ENCODE measurements at places on chromosomes 12 and 14. TPM values are rescaled to one million over a fixed set of nuclear protein-coding genes. Genes with fewer than 3 reads are reported as not detected.

Gene PPFIBP1
- 4.7 TPM for polyA plus RNA-seq

Gene CLEC9A
- not detected for polyA plus RNA-seq

Gene ATL1
- 1.0 TPM for polyA plus RNA-seq

Gene SDS
- polyA plus RNA-seq, result not detected

Gene TPPP2
- not detected for polyA plus RNA-seq

Gene NPFF
- polyA plus RNA-seq, result not detected

GRCh38 chr14:105026033-105026785, 5.3 kb upstream of the CDCA4 start:
- H3K4me3 ChIP-seq, result no peak overlapping the region
- peaks cover 21% of the 10 kb centered on the region for H3K4me1 ChIP-seq
- peak overlapping the region; percentile 84 for H3K27ac ChIP-seq
- DNase-seq, result peak; percentile 81

- DNase-seq, result no peak
- H3K36me3 ChIP-seq, result no peaks in the 10 kb centered on the region
- no peaks in the 10 kb centered on the region for H3K4me1 ChIP-seq
Observed at GRCh38 chr12:4402996-4403395, 23.5 kb upstream of the FGF23 start.

DNA sequence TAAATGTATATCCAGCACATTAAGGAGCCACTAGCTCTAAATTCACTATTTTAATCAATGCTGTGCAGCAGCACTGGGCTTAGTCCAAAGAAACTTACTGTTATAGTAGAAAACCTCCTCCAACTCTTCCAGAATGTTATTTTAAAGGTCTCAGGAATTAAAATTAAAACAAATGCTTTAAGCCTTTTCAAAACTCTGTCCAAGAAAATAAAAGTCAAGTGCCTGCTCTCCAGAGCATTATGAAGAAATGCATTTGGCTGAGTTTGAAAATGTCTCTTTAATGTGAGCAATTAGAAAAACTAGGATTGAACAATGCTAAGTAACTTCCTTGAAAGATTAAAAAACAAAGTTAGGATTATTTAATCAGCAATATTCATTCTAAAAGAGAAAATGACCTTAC, 322.4 kb upstream of the DCN start:
- H3K4me3 ChIP-seq, result no peak overlapping the region
- no peaks in the 10 kb centered on the region for H3K36me3 ChIP-seq
- DNase-seq, result no peak
- H3K27me3 ChIP-seq, result no peaks in the 10 kb centered on the region
- H3K27ac ChIP-seq, result no peak overlapping the region
- H3K4me1 ChIP-seq, result no peaks in the 10 kb centered on the region

GRCh38 chr14:68616221-68616902, 176.5 kb downstream of the ZFP36L1 start:
- no peak overlapping the region for H3K27ac ChIP-seq
- no peaks in the 10 kb centered on the region for H3K27me3 ChIP-seq
- H3K4me3 ChIP-seq, result no peak overlapping the region
- DNase-seq, result no peak

DNA sequence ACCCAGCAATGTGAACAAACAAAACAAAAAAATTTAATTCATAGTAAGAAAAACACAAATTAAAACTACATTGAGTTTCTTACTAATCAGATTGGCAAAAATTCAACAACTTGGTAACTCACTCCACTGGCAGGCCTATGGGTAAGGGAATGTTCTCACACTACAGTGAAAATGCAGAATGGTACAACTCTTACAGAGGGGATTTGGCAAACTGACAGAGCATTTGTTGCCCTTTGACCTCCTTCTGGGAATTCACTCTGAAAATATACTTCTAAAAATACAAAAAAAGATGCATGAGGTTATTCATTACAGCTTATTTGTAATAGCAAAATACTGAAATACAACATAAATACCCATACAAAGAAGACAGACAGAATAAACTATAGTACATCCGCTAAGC, 32.8 kb downstream of the ABCD2 start:
- H3K36me3 ChIP-seq, result no peaks in the 10 kb centered on the region
- DNase-seq, result no peak
- no peaks in the 10 kb centered on the region for H3K27me3 ChIP-seq
- no peak overlapping the region for H3K4me3 ChIP-seq

DNA sequence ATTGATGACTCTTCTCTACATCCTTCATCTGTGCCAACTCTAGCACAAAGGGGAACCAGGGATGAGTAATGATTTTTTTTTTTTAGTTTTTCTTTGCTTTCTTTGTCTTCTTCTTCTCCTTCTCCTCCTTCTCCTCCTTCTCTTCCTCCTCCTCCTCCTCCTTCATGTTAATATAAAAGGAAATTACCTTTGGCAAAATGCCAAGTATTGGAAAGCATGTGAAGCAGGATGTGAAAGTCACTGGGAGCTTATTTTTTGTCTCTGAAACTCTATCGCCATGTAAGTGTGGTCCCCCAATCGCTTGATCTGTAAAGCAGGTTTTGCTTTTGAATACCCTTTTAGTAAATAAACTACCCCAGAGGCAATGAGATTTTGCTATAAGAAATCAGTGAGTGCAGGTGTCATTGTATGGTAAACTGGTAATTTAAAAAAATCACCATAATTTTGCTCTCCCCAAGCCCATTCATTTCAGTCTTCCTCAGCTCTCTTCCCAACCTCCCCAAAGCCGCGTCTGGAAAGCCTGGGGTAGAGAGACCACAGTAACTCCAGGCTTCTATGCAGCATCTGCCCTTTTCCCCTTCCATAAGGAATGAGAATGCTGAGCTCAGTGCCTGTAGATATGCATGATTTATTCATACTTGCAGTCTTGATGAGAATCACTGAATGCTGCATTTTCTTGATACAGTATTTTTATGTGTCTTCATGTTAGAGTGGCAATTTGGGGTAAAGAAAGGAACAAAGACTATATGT, 388.7 kb downstream of the TMEM117 start:
- H3K4me1 ChIP-seq, result no peaks in the 10 kb centered on the region
- no peak overlapping the region for H3K27ac ChIP-seq
- H3K36me3 ChIP-seq, result no peaks in the 10 kb centered on the region
- no peak overlapping the region for H3K4me3 ChIP-seq

- no peak overlapping the region for H3K4me3 ChIP-seq
- H3K27ac ChIP-seq, result no peak overlapping the region
- no peaks in the 10 kb centered on the region for H3K36me3 ChIP-seq
- DNase-seq, result no peak
- no peaks in the 10 kb centered on the region for H3K27me3 ChIP-seq
Observed at GRCh38 chr12:93762059-93762719, 85.0 kb downstream of the CRADD start.

DNA sequence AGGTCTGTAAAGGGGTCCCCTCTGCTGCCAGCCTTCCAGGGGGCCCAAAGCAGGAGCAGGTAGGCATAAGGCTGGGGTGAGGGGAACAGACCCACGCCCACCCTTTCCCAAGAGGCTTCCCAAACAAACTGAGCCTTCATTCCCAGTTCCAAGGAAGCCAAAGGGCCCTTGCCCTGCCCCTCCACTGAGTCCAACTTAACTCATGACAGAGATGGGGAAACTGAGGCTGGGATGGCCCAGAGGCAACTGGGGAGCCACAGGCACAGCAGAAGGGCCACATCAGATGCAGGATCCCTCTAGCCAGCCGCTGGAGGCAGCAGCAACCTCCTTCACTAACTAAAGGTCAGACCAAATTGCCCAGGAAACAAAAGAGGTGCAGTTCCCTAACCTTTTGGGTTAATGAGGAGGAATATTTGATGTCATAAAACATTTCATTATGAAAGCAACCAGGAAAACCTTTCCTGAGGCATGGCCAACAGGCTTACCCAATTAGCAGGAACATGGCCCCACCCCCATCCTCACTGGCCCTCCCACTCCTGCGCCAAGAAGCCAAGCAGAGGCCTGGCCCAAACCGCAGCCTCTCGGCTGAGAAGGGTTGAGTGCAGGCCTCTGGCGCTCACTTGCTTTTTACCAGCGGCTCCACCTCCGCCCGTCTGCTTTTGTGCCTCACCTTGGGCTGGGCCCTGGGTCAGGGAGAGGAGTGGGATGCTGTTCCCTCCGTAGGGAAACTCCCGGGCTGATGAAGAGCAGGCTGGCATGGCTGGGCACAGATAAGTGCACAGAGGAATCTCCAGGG, 293.5 kb upstream of the RTL1 start:
- no peak overlapping the region for H3K4me3 ChIP-seq
- no peaks in the 10 kb centered on the region for H3K4me1 ChIP-seq

- no peaks in the 10 kb centered on the region for H3K36me3 ChIP-seq
- H3K4me3 ChIP-seq, result no peak overlapping the region
- H3K4me1 ChIP-seq, result peaks cover 5% of the 10 kb centered on the region
- no peak for DNase-seq
Observed at GRCh38 chr14:94124582-94125377, 4.6 kb downstream of the IFI27L2 start.

GRCh38 chr12:4847713-4848112, 62.0 kb upstream of the KCNA1 start:
- H3K27ac ChIP-seq, result no peak overlapping the region
- no peaks in the 10 kb centered on the region for H3K4me1 ChIP-seq

DNA sequence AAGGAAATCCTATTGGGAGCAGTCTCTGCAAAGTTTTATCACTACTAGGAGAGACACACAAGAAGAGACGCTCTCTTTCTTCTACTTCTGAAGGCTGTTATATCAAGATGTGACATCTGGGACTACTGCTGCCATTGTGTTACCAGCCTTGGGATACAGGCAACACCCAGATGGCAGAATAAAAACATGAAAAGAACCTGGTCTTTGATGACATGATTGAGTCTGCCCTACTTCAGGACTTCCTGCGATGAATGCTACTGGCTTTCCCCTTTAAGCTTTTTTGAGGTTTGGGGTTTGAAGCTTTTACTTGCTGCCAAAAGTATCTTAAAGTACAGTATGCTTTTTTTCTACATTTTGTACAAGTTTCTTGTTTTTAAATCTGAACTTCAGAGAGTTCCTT, 29.2 kb upstream of the TRHDE start:
- H3K27ac ChIP-seq, result no peak overlapping the region
- no peak overlapping the region for H3K4me3 ChIP-seq
- H3K27me3 ChIP-seq, result no peaks in the 10 kb centered on the region
- DNase-seq, result no peak
- no peaks in the 10 kb centered on the region for H3K4me1 ChIP-seq

- no peak overlapping the region for H3K27ac ChIP-seq
- no peak overlapping the region for H3K4me3 ChIP-seq
- no peaks in the 10 kb centered on the region for H3K36me3 ChIP-seq
- DNase-seq, result no peak
Observed at GRCh38 chr12:123067654-123068053, 83.2 kb downstream of the PITPNM2 start.

DNA sequence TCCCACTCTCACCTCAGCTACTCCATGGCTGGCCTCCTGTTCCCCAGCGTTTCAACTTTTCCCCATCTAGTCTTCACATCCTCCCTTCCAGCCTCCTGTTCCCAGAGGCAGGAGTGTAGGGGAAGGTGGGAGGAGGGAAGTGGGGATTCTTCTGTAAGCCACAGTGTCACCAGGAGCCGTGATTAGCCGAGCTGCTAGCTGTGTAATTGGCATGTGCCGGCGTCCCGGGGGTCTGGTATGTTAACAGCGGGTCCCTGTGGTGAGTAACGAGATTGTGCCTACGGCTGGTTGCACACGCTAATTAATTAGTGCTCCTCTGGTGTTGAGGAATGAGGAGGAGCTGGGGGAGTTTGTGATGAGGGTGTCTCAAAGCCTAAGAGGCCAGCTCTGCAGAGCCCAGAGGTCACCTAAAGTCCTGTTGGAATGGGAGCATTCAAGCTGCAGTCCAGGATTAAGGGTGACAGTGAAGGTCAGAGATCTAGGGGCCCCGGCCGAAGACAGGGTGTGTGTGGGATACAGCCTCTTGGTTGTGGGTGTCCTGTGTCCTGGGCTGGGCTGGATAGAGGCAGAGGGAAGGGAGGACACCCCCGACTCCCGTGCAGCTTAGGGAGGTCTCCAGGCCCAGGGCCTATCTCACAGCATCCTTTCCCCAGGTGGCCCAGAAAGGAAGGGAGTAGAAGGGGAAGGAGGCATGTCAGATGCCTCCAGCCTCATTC, 10.0 kb upstream of the CALCOCO1 start:
- H3K27ac ChIP-seq, result no peak overlapping the region
- no peaks in the 10 kb centered on the region for H3K36me3 ChIP-seq
- no peak for DNase-seq
- no peak overlapping the region for H3K4me3 ChIP-seq

DNA sequence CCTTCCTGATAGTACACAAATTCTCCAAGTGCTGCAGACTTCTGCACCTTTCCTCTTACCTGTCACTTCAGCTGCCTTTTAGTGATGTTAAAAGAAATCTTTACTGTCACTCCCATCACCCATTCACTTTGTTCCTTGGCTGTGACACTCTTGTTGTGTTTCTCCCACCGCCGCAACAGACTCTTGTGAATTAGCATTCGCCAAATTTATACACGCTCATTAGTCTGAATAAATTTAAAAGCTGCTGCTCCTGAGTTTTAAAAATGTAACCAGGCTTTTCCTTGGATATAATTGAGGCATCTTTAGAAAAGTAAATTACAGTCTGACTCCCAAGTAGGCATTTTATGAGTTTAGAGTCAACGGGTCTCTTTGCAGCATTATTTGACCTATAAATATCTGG, 1197.9 kb downstream of the BCL11B start:
- DNase-seq, result no peak
- no peaks in the 10 kb centered on the region for H3K4me1 ChIP-seq
- no peak overlapping the region for H3K4me3 ChIP-seq
- H3K27me3 ChIP-seq, result no peaks in the 10 kb centered on the region
- H3K36me3 ChIP-seq, result no peaks in the 10 kb centered on the region

GRCh38 chr14:94936401-94936892, 166.5 kb upstream of the GSC start:
- DNase-seq, result no peak
- no peaks in the 10 kb centered on the region for H3K36me3 ChIP-seq
- H3K27me3 ChIP-seq, result 0 out of 2 replicates have a peak, but pooled peaks cover under 1% of the 10 kb centered on the region
- no peak overlapping the region for H3K4me3 ChIP-seq
- no peaks in the 10 kb centered on the region for H3K4me1 ChIP-seq

- DNase-seq, result no peak
- no peak overlapping the region for H3K4me3 ChIP-seq
- no peak overlapping the region for H3K27ac ChIP-seq
Observed at GRCh38 chr12:89472508-89472907, 52.1 kb downstream of the GALNT4 start.

DNA sequence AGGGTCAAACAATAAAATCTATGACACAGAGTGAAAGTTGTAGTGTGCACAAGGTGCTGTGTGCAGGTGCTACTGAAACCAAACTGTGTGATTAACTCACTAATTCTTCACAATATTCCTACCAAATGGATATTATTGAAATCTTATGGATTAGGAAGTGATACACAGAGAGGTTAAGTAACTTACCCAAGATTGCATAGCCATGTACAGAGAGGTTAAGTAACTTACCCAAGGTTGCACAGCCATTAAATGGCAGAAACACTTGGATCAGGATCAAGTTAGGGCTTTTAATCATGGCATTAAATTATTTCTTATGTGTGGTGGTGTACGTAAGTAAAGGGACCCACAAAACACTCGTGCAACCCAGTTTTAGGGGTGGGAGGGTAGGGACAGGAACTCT, 771.4 kb downstream of the AACS start:
- H3K27me3 ChIP-seq, result no peaks in the 10 kb centered on the region
- no peak for DNase-seq

- DNase-seq, result no peak
- no peaks in the 10 kb centered on the region for H3K4me1 ChIP-seq
- no peak overlapping the region for H3K4me3 ChIP-seq
- no peaks in the 10 kb centered on the region for H3K27me3 ChIP-seq
- no peak overlapping the region for H3K27ac ChIP-seq
Observed at GRCh38 chr12:52455821-52456220, 3.9 kb upstream of the KRT6B start.

GRCh38 chr14:77046721-77047120, 18.2 kb upstream of the IRF2BPL start:
- H3K27ac ChIP-seq, result no peak overlapping the region
- no peaks in the 10 kb centered on the region for H3K27me3 ChIP-seq
- no peaks in the 10 kb centered on the region for H3K36me3 ChIP-seq

Data from GM12878 (cell line).